ENCODE measurements at places on chromosomes 11 and 22.

- DNase-seq = no peak
Observed at GRCh38 chr22:23193882-23194281, 13.6 kb downstream of the BCR start.

- no peak for DNase-seq
Observed at GRCh38 chr11:44687388-44687787, 39.4 kb upstream of the TSPAN18 start.

DNA sequence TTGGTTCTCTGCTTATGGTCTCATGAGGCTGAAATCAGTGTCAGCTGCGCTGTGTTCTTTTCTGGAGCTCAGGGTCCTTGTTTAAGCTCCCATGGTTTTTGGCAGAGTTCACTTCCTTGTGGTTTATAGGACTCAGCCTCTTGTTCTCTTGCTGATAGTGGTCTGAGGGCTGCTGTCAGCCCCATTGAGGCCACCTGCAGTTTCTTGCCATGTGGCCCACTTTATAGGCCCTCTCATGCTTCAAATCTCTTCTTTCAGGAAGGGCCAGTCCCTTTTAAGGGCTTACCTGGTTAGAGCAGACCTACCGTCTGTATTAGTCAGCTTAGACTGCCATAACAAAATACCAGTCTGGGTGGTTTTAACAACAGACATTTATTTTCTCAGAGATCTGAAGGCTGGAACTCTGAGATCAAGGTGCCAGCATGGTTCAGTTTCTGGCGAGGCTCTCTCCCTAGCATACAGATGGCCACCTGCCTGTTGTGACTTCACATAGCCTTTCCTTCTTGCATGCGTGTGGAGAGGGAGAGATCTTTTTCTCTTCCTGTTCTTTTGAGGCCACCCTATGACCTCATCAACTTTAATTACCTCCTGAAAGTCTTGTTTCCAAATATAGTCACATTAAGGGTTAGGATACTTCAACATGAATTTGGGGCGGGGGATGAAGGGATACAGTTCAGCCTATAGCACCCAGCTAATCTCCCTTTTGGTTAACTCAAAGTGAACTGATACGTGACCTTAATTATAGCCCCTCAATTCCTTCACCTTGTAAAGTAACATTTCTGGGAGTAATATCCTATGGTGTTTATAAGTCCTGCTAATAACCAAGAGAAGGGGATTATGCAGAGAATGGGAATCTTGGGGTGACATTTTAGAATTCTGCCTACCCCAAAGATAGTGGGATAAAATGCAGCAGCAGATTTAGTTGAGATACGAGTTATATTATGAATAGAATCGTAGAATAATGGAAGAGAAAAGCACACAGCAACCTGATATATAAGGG lies 131.8 kb downstream of the UVRAG start:
- DNase-seq = no peak

GRCh38 chr22:48979482-48979881 lies 848.2 kb downstream of the BRD1 start:
- DNase-seq = no peak

GRCh38 chr11:98772893-98773292 lies 247.9 kb upstream of the CNTN5 start:
- DNase-seq = no peak

GRCh38 chr11:78961247-78961646 lies 386.6 kb upstream of the NARS2 start:
- DNase-seq = no peak

DNA sequence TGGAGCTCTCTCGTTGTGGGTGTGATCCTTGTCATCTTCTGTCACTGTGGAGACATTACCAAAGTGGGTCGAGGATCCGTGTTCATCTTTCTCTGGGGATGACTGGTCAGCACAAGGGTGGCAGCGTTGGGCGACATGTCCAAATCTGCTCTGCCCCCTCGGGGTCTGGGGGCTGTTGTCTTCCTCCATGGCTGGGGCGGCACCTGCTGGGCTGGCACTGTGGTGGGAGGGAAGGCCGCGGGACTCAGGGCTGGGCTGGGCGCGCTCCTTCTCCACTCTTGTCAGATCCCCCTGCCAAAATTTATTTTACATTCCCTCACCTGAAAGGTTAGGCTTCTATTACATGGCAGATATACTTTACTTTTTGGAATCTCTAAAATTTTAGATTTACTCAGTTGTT lies 96.4 kb downstream of the UVRAG start:
- DNase-seq = no peak

- DNase-seq = no peak
Observed at GRCh38 chr11:31817054-31817620, 6.0 kb upstream of the PAX6 start.

DNA sequence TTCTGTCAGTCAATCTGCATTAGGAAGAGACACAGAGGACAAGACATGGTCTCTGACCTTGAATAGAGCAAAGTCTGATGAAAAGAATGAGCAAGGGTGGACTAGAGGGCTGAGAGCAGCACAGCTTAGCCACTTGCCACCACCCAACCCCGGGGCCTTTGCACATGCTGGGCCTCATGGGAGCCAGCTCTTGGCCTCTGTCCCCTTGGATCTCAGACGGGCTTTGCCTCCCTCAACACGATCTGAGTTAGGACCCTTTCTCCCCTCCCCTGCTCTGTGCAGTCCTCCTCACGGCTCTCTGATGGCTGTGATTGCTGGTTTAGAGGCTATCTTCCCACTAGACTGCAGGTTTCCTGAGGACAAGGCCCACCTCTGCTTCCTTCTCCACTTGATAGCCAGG lies 131.6 kb upstream of the B3GAT1 start:
- no peak for DNase-seq

GRCh38 chr11:45180179-45180847 lies 33.9 kb downstream of the PRDM11 start:
- DNase-seq = no peak

DNA sequence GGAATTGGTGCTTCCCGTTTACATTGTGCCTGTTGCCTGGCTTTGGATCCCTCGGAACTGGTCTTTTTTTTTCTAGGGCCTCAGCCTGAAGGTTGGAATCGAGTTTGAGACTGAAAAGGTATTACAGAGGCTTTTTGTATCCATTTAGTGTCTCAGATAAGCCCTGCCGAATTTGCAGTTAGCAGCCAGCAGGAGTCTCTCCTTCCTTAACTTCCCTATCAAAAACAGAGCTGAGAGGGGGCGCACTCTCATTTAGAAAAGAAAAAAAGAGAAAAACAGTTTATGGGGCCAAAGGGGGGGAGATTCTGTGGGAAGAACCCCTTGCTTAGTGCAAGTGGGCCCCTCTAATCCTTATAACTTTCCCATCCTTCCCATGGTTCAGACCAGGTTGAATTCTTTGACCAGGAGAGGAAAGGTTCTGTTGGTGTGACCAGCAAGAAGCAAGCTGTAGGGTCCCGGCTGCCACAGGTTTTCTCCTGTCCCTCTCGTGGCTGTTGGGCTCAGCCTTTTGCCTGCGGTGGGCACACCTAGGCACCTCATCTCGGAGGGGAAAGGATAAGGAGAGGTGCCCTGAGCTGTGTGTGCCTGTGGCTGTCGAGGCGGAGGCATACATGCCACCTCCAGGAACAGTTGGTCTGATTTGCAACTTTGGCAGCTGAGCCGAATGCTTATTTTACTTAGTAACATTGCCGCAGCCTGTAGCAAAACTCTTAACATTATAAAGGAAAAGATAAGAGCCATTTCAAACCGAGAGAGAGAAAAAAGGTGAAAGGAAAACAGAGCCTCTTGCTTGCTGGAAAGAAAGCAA lies 565.0 kb upstream of the CNTN5 start:
- no peak for DNase-seq

- DNase-seq = no peak
Observed at GRCh38 chr11:15268598-15268997, 153.9 kb downstream of the INSC start.

GRCh38 chr22:45686004-45686403 lies 14.4 kb downstream of the ATXN10 start:
- no peak for DNase-seq

- DNase-seq = no peak
Observed at GRCh38 chr22:31241936-31242335, 29.8 kb downstream of the LIMK2 start.

DNA sequence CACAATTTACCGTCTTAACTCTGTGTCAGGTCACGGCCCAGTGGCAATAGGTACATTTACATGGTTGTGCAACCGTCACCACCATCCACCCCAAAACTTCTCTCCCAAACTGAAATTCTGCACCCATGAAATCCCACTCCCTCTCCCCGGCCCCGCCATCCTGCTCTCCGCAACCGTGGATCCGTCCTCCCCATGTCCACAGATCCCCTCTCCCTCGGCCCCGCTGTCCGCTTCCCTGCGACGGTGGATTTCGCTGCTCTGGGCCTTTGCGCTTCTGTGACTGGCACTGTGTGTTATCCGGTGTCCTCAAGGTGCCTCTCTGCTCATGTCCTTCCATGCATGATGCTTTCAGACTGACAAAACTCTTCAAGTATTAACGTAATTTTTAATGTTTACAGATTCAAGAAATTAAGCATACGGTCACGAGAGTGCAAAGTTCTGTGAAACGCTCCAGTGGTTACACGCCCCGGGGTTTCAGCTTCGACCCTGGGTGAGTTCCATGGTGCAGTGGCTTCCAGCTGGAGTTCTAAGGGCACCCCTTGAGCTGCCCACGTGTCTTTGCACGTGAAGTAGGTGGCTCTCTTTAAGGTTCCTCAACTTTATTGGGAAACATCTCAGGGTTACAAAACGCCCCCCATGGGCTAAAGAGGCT lies 76.4 kb downstream of the KCNQ1 start:
- peak; percentile 0 for DNase-seq

- no peak for DNase-seq
Observed at GRCh38 chr22:17407643-17408042, 38.4 kb downstream of the CECR2 start.

DNA sequence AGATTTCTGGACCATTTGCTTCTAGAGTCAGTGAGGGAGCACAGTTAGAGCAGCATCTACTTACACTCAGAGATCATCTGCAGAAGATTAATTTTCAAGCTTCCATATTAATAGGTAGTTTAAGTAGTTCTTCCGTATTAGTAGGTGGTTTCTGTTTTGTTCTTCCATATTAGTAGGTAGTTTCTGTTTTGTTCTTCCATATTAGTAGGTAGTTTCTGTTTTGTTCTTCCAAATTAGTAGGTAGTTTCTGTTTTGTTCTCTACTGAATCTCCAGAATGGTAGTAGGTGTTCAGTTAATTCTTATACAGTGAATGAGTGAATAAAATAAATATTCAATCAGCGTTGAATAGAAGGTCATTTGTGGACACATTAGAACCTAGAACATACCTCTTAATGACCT lies 175.7 kb downstream of the TMEM135 start:
- no peak for DNase-seq

GRCh38 chr11:47791774-47792430 lies 24.8 kb upstream of the FNBP4 start:
- DNase-seq = no peak

DNA sequence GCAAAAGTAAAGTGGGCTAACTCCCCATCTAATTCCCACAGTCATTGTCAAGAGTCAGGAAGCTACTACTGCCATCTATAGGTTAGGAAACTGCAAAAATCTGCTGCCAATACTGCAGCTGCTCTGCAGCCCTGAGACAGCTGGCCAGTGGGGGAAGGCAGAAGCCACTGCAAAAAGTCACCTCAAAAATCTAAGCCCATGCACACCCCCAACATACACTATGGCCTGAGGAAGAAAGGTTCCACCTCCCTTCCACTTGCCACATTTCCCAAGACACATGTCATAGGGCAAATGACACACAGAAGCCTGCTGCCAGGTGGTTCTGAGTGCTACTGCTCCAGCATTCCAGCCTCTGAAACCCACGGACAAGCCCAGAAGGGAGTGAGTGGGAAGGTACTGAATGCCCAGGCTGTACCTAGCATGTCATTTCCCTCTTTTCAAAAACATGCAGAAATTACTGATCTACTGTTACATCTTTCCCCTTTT lies 36.9 kb downstream of the DGCR2 start:
- DNase-seq = no peak

- no peak for DNase-seq
Observed at GRCh38 chr11:119651802-119652584, 77.0 kb downstream of the NECTIN1 start.

DNA sequence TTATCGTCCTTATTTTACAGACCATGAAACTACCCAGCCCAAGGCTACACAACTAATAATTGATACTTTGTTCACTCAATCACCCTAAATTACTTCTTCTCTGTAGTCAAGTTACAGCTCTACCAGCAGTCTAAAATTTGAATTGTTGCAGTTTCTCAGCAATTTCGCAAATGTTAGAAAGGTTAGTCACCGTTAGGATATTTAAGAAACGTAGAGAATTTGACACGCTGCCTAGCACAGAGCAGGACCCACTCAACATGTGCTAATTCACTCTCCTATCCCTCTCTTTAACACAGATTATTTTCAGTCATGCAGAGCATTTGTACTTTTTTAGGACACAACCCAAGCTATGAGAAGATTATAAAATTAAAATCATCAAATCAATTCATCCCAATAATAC lies 771.1 kb upstream of the LUZP2 start:
- no peak for DNase-seq

- DNase-seq = no peak
Observed at GRCh38 chr22:19995611-19996339, 20.8 kb downstream of the ARVCF start.

Measured in stimulated activated CD4-positive, alpha-beta T cell treated with anti-CD3 and anti-CD28 coated beads, Interleukin-15, amount 100 ng/mL, for 1 hour (primary cell).